ENCODE measurements at places on chromosomes 2 and 18.

- no peak for DNase-seq
Observed at GRCh38 chr2:196586511-196586991, 53.0 kb upstream of the CCDC150 start.

GRCh38 chr2:127671557-127672302, 3.6 kb downstream of the LIMS2 start:
- no peak for DNase-seq

DNA sequence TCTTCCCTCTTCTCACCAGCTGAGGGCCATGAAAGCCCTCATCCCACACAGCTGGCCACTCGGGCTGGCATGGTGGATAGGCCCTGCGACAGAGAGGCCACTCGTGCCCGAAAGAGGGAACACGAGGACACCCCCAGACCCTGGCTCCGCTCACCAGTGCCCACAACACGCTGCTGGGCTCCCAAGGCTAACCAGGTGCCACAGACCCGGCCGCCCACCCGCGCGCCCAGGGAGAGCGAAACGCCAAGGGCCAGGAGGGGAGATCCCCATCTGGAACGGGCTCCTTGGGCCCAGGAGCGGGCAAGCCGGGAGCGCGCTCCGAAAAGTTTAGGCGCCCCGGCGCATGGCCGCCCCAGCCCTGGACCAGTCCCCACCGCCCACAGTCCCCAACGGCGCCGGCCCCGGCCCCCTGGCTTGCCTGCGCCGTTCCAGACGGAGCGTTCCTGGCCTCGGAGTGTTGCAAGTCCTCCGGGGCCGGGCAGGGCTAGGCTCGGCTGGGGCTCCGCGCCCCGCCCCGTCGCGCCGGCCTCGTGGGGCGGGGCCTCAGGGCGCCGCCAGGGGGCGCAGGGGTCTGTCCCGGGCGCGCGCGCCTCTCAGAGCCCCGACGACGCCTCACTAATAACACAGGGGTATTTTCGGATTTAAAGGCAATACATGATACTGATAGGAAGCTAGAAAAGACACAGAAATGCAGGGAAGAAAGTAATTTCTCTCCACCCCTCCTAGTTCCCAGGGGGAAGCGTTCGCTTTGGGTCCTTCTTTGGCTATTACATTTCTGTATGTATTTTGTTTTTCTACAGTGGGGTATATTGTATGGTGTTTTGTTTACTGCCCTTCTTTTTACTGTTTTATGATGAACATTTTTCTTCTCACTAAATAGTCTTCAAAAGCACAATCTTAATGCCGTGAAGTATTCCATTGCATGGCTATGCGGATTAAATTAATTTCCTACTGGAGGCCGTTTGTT, at the start of gene TMBIM1:
TSS of gene TMBIM1 (minus strand) at position 456 of the 967 bp plus-strand sequence. CDS start 10,362 bp downstream, outside the sequence.
- DNase-seq: peak; percentile 47

- no peak for DNase-seq
Observed at GRCh38 chr2:143229411-143229810, 100.2 kb downstream of the ARHGAP15 start.

- no peak for DNase-seq
Observed at GRCh38 chr2:239258248-239258647, 142.6 kb downstream of the HDAC4 start.

GRCh38 chr2:165876269-165876668, 77.3 kb downstream of the TTC21B start:
- no peak for DNase-seq

DNA sequence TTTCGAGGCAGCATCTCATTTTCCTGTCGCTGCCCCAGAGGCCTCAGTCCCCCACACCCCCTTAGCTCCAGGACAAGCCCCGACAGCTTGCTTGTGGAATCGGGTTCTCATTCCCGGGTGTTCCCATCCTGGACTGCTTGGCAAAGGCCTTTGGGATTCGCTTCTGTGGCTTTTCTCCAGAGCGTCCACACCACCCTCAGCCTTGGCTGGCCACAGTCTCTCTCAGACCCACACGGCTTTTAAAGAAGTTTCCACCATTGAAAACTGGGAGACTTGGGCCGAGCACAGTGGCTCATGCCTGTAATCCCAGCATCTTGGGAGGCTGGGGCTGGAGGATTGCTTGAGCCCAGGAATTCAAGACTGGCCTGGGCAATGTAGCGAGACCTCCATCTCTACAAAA, 2.7 kb downstream of the ESPNL start:
- no peak for DNase-seq

- DNase-seq: no peak
Observed at GRCh38 chr2:164560181-164560792, 61.0 kb downstream of the GRB14 start.

DNA sequence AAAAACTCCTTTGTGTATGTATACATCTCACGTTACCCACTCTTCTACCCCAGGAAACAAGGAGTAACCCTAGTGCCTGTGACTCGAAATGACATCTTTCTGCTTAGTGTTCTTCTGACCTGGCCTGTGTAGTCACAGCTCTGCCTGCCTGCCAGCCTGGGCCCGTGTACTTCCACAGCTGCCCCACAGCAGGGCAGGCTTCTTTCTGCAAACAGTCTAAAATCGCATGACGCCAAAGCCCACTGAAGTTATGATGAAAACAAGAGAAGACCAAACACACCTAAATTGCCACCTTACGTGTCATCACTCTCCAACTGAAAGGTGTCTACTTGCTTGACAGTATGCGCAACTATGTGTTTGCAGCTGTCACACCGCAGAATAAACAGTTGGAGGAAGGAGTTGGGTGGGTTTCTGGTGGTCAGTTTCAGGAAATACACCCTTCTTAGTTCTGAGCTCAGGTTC, 1.5 kb downstream of the GAREM1 start:
- DNase-seq: no peak

GRCh38 chr18:9851511-9851910, 34.3 kb upstream of the TXNDC2 start:
- no peak for DNase-seq
